ENCODE measurements at places on chromosomes 7 and 10. TPM values are rescaled to one million over a fixed set of nuclear protein-coding genes. Genes with fewer than 3 reads are reported as not detected.

GPR141 gene
- 1.4 TPM for total RNA-seq

ERVW-1 gene
- total RNA-seq = not detected

TMEM72 gene
- total RNA-seq = 0.33 TPM

GRCh38 chr10:60390224-60390626, 550 bp upstream of the ANK3 start:
- DNase-seq = no peak

DNA sequence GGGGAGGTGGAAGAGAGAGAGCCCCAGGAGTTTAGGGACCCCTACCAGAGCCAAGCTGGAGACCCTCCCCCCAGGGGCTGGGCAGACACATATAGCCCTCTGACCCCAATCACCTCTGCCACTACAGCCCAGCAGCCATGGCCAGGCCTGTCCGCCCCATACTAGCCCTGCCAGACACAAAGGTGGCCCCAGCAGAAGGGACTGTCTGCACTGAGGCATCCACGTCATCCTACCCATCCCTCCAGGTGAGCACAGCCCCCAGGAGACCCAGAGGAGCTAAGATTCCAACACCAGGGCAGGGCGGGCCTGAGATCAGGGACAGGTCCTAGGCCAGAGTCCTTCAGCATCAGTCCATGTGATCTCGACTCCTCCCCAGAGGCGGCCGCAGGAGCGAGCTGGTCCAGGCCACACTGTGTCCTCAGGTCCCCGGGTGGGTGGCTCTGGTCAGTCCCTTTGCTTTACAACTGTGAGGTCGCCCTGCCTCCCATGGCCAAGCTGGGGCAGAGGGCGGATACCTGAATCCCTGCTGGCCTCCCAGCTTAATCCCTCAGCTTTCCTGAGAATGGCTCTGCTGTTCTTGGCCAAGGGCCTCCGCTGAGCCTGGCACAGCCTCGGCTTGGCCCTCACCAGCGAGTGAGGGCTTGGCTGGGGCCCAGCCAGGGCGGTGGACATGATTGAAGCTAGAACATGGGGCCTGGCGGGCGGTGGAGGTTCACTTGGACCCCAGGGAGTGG, 14.3 kb upstream of the ELN start:
- no peak for DNase-seq

- DNase-seq = no peak
These were observed 279.6 kb upstream of the HGF start for GRCh38 chr7:82049442-82049841.

- DNase-seq = no peak
These were observed 71.7 kb downstream of the GNAT3 start for GRCh38 chr7:80439894-80440821.

Measured in liver (tissue), 10 donors.